Neural progenitor cell (in vitro differentiated cells): ENCODE measurements at places on chromosomes 1 and 21.
A peak's percentile ranks its signal among the peaks of the same experiment; 100 is the strongest.

DNA sequence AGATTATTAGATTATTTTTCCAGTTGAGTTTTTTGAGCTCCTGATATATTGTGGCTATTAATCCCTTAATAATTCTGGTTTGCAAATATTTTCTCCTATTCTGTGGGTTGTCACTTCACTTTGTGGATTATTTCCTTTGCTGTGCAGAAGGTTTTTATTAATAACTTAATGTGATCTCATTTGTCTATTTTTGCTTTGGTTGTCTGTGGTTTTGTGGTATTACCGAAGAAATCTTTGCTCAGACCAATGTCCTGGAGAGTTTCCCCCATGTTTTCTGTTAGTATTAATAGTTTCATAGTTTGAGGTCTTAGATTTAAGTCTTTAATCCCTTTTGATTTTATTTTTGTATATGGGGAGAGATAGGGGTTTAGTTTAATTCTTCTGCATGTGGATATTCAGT lies 7.1 kb upstream of the TBX19 start:
- DNase-seq = no peak

- no peak for DNase-seq
These were observed 1279.1 kb downstream of the NCAM2 start for GRCh38 chr21:22277341-22277740.

- DNase-seq = no peak
These were observed 143.2 kb downstream of the MIS18A start for GRCh38 chr21:32135401-32136363.

DNA sequence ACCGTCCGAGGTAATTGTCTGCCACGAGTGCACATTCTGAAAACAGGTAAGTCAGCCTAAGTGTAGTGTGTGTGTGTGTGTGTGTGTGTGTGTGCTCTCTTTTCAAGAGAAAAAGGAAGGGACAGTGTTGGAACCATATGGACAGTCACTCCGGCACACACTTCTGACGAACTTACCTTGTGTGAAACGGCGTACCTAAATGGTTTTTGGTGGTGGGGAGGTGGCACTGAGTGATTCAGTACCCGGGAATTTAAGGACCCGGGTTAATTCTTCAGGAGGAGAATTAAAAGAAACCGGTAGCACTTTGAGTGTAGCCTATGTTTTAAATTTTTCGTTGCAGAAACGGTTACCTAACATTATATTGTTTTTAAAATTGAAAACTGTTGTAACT lies 286 bp downstream of the ODR4 start:
- DNase-seq = no peak

- DNase-seq = no peak
These were observed 21.6 kb downstream of the ITGB2 start for GRCh38 chr21:44898851-44899767.

GRCh38 chr1:55612988-55613387 lies 397.8 kb upstream of the USP24 start:
- DNase-seq = no peak

DNA sequence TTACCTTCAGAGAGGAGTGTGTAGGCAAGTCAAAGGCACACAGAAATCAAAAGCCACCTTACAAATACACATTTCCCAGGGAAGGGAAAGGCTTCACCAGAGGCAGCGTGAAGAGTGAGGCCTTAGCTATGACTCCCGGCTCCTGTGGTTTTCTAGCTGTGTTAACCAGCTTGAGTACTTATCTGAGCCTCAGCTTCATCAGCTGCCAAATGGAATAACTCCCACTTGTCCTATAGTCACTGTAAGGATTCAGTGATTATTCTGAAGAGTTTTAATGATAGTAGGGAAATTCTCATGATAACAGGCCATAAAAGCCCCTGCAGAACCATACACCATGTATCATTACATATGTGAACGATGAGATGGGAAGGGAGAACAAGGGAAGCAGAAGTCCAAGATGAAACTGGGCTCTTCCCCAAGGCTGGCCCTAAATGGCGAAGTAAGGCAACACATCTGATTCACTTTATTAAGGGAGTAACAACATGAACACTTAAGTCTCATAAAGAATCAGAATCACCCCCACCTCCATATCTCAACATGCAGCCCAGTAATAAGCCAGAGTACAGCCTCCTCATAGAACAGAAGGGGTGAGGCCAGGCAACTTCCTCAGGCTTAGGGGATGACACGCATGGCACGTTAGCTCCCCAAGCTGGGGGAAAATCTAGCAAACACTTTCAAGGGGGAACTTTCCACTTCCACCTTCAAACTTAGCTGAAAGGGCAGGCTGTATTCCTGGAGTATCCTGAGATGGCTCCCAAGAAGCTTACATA lies 63.7 kb downstream of the SLC66A1 start:
- no peak for DNase-seq

DNA sequence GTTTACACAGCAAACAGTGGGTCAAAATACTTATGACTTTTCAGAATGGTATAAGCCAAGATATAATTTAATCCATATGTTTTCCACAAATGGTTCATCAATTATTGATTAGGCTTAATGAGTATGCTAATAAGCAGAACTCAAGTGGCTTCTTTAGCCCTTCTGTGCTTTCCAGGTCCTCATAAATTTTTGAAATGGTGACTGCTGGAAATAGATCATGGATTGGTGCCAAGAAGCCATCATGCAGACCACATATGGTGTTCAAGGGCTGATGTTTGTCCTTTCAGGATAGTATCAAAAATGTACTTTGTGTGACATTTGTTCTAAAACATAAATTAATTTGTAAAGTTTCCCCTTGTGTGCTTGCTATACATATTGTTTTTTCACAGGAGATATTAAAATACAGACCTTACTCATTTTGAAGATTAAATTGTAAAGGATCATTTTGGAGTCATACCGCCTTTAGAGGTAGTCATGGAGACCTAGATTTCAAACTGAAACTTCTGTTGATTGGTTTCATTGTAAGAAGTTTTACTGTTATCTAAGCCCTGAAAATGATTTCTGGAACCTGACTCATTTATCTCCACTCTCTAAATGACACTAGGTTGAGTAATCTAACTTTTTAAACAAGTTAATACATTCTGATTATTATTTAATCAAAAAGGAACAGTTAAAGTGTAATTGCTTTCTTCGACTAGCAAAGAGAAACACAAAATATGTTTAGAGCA lies 507.9 kb downstream of the PLA2G4A start:
- no peak for DNase-seq

- peak; percentile 86 for DNase-seq
These were observed 207.9 kb upstream of the C1orf87 start for GRCh38 chr1:60281360-60281932.

DNA sequence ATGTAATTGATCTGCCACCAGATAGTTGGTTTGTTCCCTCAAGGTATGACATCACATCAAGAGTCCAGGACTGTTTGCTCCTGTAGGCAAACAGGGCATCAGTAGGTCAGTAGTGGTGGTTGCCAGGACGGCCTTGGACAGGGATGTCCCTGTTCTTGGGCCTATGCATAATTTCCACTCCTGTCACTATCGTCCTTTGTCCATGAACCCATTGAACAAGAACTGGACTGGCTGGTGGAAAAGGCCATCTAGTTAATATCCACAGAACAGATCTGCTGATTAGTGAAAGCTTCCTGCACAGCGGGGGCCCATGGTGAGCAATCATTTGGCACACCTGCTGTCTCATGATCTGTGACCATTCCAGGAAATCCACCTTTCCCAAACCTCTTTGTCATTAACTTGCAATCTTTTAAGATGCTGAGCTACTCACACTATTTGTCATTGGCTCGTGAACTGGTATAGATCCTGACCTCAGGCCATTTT lies 12.4 kb upstream of the BSDC1 start:
- no peak for DNase-seq

DNA sequence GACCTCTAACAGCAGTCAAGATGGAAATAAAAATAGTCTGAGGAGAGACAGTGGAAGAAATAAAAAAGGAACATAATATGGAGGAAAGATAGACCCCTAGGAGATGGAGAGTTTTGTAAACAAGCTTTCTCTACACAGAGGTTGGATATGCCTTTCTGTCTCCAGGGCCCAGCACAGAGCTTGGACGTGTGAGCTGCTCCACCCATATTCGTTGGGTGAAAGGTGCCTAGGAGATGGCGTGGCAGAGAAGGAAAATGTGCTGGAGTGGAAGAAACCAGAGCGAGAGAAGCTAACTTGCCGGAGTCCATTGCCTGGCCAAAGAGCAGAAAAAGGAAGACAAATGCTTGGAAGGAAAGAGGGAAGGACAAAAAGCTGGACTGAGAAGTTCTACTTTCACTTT lies 78.3 kb upstream of the LMO4 start:
- no peak for DNase-seq

DNA sequence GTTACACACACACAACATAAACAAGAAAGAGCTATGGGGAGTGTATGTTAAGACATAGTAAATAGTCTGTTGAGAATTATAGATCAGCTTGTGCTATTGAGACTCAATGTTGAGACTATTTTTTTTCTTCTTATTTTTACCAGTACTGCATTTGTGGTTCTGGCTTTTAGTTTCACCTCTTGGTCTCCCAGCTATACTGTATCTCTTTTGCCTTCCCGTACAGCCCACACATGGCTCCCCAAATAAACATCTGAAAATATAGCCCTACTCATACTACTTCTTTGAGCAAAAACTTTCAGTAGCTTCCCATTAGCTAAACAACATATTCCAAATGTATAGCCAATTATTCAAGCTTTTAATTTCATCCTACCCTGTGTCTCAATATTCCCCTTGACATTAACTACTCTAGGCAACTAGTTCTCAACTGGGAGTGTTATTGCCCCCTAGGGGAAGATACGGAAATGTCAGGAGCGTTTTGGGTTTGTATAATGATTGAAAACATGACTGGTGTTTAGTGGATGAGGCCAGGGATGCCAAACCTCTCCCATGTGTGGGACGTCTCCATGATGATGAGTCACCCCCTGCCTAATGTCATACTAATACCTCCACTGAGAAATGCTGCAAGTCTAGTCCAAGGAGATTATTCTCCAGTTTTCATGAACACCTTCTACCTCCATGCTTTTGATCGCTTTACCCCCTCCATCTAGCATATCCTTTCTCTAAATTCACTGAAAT lies 6.8 kb downstream of the RPE65 start:
- DNase-seq = peak; percentile 60

DNA sequence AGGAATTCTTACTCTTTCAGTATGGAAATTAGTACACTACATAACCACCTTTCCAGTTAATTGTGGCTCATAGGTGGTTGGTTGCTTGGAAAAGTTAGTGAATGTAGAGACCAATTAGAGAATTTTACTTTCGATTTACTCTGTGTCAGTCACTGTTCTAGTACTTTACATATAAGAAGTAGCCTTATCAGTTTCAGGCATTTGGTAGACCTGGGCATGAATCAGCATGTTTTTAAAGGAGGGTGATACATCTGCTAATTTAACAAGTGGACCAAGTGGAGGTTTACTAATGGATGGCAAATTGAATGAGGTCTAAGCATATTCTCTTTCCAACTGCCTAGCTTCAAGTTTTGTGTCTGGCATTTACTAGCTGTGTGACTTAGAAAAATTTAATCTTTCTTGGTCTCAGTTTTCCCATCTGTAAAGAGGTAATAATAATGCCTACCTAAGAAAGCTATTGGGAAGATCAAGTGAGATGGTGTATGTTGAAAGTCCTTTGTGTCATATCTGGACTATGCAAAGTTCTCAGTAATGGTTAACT lies 1158.6 kb downstream of the PLA2G4A start:
- DNase-seq = no peak

GRCh38 chr1:81498471-81499462 lies 302.0 kb upstream of the ADGRL2 start:
- DNase-seq = no peak

GRCh38 chr1:4564051-4564450 lies 90.4 kb upstream of the AJAP1 start:
- DNase-seq = no peak

- no peak for DNase-seq
These were observed 179.6 kb upstream of the CAMK1G start for GRCh38 chr1:209403921-209404320.

DNA sequence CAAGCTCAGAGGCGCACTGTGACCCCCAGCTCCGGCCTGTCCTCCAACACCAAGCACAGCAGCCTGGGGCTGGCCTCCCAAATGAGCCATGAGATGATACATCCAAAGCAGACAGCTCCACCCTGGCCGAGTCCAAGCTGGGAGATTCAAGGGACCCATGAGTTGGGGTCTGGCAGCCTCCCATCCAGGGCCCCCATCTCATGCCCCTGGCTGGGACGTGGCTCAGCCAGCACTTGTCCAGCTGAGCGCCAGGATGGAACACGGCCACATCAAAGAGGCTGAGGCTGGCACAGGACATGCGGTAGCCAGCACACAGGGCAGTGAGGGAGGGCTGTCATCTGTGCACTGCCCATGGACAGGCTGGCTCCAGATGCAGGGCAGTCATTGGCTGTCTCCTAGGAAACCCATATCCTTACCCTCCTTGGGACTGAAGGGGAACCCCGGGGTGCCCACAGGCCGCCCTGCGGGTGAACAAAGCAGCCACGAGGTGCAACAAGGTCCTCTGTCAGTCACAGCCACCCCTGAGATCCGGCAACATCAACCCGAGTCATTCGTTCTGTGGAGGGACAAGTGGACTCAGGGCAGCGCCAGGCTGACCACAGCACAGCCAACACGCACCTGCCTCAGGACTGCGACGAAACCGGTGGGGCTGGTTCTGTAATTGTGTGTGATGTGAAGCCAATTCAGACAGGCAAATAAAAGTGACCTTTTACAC lies 29.1 kb downstream of the SLC19A1 start:
- DNase-seq = no peak

GRCh38 chr1:228000416-228000815 lies 6.4 kb upstream of the WNT3A start:
- no peak for DNase-seq

- peak; percentile 61 for DNase-seq
These were observed 741 bp downstream of the DUSP10 start for GRCh38 chr1:221740993-221741702.

GRCh38 chr1:41864471-41865040 lies 54.2 kb downstream of the HIVEP3 start:
- peak; percentile 47 for DNase-seq

DNA sequence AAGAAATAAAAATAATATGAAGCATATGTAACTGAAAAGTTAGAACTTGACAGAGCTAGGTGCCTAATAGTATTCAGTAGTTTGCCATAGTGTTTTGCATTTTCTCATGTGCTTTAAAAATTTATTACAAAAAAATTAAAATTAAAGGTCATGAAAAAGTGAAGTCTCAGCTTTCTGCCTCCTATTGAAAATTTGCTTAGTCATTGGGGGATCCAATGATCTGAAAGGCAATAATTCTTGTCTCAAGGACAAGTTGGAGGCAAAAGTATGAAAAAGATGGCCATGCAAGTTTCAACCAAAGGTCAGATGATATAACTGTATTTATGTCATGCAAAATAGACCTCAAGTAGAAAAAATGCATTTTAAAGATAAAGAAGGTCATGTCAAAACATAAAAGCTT lies 140.7 kb downstream of the DUSP10 start:
- no peak for DNase-seq
